ENCODE measurements at places on chromosomes 1 and 21.

DNA sequence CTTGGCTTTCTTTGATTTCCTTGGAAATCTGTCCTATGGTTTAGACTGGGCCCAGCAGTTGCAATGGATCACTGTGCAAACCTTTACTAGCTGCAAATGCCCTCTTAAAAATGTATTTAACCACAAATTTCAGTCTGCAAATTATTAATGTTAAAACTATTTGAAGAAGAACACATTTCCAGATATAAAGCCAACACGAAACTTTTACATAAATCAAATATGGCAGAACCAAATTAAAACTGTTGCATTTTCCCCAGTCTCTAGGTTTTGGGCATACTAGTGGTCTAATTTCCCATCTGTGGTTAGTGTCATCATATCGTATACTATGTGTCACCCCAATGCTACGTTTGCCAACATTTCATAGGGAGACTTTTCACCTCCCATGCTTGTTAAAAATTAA, 52.3 kb downstream of the HMCN1 start:
- no peak for DNase-seq

- DNase-seq: no peak
Measured at GRCh38 chr1:216614011-216614934, 109.0 kb downstream of the ESRRG start.

DNA sequence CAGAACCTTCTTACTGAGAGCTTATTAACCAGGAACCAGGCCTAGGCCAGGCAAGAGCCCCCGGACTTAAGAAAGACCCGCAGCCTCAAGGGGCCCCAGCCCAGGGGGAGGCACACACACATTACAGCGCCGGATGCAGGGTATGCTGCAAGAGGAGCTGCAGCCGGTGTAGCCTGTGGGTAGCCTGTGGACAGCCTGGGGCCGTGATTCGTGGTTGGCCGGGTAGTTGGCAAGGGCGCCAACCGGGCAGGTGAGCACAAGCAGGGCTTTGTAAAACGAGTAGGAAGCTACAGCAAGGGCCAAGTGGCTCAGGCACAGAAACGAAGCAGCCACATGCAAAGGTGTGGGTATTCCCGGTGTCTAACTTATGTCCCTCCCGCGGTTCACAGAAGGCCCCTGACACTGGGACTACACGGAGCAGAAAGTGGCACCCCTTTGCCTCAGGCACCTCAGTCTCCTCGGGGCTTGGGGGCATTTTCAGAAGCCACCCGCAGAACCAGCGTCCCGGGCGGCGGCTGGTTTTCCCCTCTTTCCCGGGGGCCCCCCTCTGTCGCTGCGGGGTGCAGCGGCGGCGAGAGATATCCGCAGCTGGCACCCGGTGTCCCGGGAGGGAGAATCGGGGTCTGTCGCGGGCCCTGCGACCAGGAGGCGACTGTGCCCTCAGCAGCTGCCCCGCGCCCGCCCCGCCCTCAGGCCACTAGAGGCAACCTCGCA, 40.8 kb downstream of the KIAA1614 start:
- DNase-seq: no peak

DNA sequence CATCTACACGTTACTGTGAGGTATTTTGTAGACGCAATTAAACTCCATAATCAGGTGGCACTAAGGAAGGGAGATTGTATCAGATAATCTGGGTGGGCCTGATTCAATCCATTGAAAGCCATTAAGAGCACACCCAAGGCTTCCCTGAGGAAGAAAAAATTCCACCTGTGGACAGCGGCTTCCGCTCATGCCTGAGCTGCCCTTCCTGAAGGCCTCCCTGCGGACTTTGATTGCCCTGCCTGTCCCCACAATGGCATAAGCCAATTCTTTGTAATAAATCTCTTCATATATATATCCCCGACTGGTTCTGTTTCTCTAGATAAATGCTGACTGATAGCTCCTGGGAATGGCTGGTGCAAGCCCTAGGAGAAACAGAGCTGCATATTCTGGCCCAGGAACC, 138.3 kb downstream of the TGFBR3 start:
- DNase-seq: no peak

- DNase-seq: no peak
Measured at GRCh38 chr1:30878016-30878415, 30.5 kb downstream of the SDC3 start.

- no peak for DNase-seq
Measured at GRCh38 chr1:48741380-48741779, 35.3 kb downstream of the BEND5 start.

DNA sequence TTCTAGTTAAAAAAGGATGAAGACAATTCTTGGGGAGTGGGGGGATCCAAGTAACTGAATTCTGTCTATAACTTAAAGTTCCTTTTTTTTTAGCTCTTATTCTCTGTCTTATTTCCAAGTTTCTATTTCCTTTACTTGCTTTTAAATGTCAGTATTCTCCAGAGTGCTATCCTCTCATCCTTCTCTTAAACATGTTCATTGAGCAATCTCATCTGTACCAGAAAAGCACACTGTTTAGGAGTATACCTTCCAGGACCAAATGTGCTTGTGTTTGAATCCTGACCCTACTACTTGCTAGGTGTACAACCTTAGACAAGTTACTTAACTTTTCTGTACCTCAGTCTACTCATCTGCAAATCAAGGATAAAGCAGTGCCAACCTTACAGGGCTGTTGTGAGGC, 50.1 kb downstream of the AKT3 start:
- no peak for DNase-seq

DNA sequence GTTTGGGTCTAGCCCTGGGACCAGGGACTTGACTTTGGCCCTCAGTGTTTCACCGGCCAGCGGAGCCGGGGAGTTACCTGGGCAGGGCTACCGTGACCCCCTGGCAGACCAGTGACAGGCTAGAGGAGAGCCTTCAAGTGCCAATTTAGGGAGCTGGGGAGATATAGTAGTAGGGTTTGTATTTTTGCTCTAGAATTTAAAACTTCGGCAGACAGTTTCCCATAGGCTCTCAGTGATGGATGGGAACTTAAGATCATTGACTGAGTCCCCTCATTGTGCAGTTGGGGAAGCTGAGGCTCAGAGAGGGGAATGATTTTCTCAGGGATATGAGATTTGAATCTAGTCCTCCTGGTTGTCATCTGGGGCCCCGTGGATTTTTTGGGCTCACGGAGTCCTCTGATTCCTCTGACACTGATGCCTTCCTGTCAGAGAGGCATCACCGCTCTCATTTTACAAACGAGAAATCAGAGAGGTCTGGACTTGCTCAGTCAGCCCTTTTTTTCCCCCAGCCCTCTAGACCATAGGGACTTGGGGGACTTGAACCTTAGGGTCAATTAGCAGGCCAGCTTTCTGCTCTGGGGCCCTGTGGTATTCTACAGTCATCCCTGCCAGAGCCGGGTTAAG, 58.3 kb upstream of the ACOT11 start:
- DNase-seq: no peak

DNA sequence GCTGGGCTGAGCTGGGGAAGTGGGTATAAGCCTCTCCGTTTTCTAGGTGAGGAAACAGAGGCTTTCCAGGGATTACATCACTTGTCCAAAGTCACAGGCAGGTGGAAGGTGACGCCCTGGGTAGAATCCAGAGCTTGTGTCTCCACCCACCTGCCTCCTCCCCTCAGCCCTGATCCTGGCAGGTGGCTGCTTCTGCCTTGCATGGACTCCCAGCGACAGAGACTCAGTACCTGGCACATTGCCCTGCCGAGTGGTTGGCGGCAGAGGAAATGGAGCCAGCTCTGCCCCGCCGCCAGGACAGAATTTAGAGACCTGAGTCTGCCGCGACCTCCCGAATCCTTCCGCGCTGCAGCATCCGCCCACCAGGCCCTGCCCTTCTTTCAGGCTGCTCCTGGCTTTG, 2.1 kb downstream of the PLA2G2E start:
- DNase-seq: no peak

GRCh38 chr1:12539320-12539704, 78.7 kb downstream of the DHRS3 start:
- DNase-seq: no peak

DNA sequence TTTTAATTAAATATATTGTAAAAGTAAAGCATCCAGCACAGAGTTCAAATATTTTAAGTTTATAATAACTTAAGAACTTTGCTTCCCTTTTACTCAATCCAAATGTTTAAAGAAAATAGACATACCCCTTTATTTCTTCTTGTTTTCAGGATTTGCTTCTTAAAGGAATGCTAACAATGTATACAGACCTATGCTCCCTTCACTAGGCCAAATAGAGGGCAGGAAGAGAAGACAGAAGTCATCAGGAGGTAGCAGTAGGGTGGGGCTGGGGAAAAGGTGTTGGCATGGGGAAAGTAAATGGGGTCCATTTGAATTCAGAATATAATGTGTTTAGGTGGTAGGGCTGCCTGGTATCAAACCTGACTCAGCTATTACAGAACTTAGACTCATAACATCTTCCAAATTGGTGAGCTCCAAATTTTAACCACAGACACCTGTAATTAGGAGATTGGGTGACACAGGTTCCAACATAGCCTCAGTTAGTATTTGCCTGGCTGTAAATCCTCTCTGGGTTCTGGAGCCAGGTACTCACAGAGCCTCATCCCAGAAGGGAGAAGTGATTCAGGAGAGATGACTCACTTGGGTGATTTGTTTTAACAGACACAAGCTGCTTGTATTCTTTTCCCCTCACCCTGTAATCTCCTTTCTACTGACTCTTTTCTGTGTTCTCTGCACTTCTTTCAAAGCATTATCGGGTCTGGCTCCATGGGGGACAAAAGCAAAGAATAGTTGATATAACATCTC, 60.1 kb upstream of the DUSP10 start:
- DNase-seq: no peak

DNA sequence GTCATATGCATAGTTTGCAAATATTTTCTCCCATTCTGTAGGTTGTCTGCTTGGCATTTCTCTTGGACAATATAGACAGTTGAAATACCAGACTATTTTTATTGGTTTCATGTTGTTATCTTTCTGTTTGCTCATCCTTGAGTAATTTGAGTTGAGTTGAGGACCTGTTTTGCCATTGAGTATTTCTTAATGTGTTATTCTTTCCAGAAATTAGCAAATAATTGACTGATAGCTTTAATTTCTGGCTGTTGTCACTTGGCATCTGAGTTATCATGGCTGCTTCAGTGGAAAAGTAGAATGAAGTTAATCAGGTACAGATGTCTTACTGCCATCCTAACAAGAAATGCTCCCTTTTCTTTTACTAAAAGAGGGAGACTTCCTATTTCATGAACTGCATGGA, 264.8 kb upstream of the DUSP10 start:
- no peak for DNase-seq

DNA sequence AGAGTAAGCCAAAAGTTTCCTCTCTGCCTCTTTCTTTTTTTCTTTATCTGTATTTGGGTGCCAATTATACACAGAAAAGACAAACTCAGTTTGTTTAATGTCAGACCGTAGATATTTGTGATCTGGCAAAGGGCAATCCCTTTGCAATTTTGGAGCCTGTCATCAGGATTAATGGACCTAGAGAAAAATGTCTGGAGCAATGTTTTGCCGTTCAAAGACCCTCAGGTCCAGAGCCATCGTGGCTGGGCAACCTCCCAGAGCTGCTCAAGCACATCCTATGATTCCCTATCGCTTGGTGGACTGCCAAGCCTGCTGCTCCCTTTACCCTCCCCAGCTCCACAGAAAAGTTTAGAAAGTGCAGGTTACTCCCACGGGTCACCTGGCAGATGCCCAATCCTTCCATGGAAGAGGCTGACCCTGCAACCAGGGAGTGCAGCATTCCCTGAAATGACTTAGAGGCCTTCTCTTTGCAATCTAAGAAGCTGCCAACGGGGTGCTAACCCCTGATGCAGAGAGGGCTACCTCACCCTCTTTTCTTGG, 112.5 kb upstream of the NGF start:
- DNase-seq: no peak

GRCh38 chr1:37720231-37721130, 28.2 kb downstream of the CDCA8 start:
- no peak for DNase-seq

- DNase-seq: no peak
Measured at GRCh38 chr1:70627910-70628309, 216.8 kb downstream of the CTH start.

- no peak for DNase-seq
Measured at GRCh38 chr1:193033610-193034009, 25.6 kb downstream of the UCHL5 start.

DNA sequence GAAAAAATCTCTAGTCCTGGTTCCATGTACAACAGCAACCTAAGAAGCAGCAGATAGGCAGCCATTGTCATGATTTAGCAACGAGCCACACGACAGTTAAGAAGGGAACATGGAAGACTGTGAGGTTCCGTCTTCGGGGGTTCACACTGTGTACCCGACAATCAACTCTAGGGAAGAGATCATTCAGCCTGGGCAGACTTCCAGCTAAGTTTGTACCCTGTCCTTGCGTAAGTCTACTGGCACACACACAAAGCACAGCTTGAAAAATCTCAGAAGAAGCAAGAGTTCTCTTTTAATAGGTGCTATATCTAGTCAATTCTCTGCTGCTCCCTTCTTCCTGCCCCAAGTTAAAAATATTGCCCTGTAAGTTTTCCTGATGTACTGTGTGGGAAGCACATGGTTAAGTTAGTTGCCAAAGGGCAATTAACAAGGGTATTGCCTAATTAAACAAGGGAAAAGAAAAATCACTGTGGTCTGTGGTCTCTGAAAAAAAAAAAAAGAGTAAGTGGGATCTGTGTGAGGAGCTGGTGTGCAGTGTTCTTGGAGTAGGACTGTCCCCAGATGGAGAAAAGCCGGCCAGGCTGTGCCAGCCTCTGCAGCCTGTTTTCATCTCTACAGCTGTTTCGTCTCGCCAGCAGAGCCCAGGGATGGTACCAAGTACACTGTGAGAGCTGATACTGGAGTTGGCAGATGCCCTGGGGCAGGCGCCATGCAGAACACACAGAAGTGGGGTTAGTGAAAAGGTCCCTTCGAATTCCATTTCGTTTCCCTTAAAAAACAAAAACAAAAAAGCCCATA, 6.4 kb upstream of the MYBPHL start:
- DNase-seq: no peak

DNA sequence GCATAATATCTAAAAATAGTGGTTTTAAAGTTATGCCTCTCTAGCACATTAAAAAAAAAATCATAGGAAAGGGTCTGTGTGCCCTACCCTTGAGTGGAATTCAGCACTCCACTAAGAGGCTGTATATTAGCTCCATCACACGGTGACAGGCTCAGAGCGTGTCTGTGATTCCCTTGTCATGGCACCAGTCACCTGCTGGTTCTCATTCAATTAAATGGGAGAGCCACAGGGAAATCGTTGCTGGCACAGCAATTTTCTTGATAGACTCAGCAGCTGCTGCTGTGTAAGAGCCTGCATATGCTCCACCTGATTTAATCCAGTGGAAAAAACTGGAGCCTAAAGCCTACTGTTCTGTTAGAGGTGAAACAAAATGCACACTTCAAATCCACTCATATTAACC, 9.5 kb downstream of the ATP6V1G3 start:
- DNase-seq: no peak

DNA sequence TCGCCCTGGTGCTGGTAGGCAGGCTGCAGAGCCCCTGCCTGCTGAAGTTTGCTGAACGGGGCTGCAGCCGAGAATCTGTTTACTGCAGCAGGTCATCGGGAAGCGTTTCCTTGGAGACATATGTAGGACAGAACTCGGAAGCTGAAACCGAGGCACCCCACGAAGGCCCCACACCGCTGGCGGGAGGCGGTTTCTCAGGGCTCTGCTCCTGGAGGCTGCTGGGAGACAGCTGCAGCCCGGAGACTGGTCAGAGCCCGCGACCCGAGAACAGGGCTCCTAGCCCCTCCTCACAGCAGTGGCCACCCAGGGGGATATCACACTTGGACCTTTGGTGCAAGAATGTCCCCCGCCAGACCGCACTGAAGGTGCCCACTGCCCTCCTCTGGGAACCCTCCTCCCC, 12.7 kb upstream of the PLCH2 start:
- DNase-seq: no peak

- no peak for DNase-seq
Measured at GRCh38 chr1:12629985-12630760, 12.2 kb upstream of the DHRS3 start.
